Type B pancreatic cell (in vitro differentiated cells): ENCODE measurements at places on chromosomes 1 and 21.
A peak's percentile ranks its signal among the peaks of the same experiment; 100 is the strongest.

DNA sequence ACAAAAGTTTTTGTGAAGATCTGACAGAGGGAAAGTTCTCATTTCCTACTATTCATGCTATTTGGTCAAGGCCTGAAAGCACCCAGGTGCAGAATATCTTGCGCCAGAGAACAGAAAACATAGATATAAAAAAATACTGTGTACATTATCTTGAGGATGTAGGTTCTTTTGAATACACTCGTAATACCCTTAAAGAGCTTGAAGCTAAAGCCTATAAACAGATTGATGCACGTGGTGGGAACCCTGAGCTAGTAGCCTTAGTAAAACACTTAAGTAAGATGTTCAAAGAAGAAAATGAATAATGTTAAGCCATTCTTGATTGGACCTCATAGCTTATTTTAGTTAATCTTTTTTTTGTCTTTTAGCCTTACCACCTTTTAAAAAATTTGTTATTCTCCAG, 14.1 kb downstream of the GGPS1 start:
- DNase-seq = no peak

DNA sequence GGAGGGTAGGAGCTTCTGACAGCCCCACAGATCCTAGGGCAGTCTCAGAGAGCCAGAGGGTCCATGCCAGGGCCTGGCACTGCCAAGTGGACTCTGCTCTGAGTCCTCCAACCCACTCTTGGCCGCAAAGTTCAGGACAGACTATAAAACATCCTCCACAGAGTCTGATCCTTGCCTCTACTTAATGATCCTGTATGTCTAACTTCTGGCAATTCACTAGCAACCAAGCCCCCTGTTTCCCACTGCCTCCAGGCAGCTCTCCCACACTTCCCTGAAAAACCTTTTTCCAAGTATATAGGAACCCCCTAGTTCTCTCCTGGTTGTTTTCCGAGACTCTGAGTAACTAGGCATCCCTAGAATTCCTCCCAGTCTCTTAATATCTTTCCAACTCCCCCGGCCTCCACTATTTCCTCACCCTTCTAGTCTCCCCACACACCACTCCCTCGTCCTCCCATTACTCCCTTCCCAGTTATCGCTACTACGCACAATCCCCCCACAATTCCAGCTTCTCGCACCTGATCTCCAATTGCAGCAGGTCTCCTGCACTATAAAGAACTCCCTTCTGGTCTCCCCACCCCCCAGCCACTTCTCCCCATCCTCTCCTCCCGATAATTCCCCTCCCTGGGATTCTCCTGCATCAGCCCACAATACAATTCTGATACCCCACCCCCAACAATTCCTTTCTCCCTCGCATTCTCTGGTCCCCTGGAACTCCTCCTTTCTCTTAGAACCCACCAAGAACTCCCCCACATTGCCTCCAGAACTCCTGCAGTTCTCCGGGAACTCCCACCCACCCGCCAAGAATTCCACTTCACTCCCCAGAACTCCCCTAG, 574 bp downstream of the IGSF9 start:
- no peak for DNase-seq

DNA sequence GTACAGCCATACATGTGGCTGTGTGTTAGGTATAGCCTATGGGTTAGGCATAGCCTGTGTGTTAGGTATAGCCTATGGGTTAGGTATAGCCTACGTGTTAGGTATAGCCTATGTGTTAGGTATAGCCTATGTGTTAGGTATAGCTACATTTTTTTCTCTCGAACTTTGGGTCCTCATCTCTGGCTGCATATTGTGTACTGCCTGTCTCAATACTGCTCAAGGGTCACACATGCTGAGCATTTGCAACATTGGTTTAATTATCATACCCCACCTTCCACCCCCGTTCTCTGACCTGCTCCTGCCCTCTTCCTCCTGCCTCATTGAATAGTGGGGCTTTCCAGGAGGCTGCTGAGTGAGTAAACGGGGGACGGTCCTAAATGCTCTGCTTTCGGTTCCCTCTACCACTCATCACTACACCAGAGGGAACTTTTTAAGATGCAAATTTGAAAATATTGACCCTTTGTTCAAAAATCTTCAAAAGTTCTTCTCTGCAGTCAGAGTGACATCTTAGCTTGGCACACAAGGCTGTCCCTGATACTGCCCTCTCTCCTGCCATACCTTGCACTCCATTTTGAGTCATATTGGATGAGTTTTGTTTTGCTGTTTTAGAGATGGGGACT, 17.8 kb downstream of the OR2B11 start:
- DNase-seq = no peak

DNA sequence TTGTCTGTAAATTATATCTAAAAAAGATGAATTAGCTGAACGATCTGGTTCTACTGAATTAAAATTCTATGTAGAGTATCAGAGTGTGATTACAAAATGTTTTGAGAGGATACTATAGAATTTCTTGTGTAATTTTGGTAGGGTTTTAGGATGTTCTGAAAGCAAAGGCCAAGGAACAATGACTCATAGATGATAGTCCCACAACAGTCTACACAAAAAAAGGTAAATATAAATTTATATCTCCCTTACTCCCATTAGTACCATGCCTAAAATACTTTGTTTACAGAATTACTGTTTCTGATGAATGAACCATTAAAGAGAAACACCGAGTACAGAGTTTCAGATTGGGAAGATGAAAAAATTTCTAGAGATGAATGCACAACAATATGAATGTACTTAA, 9.5 kb downstream of the EDEM3 start:
- DNase-seq = no peak

DNA sequence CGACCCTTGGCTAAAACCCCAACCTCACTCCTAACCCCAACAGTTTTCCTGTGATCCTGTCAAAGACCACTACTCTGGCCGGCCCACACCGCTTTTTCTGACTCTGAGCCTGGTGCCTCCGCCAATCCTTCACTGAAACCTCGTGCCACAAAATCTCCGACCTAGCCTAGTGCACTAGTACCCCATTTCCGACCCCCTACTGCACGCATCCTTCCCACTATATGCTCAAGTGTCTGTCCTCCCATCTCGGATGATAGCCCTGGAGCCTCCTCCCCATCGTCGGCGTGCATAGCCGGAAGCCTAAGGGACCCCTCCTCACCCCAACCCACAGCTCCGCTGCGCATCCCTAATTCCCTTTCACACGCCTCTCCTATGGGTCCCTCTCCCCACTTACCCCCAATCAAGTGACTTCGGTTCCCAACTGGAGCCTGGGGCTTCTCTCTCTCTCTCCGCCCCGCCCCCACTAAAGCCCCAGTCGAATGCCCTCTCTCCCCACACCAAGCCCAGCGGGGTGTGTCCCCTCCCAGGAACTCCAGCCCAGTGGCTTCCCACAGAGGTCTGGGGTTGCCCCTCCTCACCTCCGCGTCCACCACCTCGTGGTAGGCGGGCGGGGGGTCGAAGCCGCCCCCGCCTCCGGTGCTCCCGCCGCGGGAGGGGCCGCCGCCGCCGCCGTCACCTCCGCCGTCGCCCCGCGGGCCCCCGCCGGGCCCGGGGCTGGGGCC, 791 bp downstream of the USP24 start:
- peak; percentile 72 for DNase-seq

- no peak for DNase-seq
These were observed 14.1 kb upstream of the PADI4 start for GRCh38 chr1:17293681-17294425.

GRCh38 chr1:182404781-182405180, 4.3 kb upstream of the TEDDM1 start:
- no peak for DNase-seq
